ENCODE measurements at places on chromosomes 3 and 15.

- no peak for DNase-seq
Observed at GRCh38 chr3:57158813-57159738, 6.1 kb downstream of the IL17RD start.

DNA sequence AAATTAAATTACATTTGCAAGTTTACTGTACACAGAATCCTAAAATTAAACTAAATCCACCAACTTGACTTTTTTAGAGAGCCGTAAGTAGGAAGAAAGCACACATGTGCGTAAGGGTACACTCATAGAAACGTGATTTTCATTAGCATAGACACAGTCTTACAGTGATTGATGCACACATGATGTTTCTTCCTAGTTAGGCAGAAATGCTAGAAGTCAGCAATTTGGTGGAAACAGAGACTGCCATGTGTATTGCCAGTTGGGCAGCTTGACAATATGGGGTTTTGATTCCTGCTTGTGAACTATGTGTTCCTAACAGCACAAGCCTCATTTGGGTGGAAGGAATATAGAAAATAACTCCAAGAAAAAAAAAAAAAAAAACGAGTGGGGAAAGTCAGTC is 878.5 kb downstream of the ROBO1 start:
- no peak for DNase-seq

- DNase-seq, result no peak
Observed at GRCh38 chr15:40303576-40303975, 4.2 kb downstream of the PLCB2 start.

DNA sequence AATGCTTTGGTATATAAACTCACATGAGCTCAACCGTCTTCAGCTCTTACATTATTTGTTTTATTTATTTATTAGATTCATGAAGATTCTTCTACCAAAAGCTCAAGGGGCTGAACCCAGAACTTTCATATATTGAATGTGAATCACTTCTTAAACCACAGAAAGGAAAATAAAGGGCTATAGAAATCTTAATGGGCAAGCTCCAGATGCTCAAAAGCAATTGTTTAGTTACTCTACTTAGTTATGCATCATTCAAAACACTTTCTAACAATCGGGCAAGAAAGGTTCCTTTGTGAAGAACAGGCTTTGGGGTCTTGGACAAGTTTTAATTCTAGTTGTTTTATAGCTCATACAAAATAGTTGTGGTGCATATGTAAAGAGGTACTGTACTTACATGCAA is 380.2 kb downstream of the TIGIT start:
- DNase-seq, result no peak
